Right lobe of liver (tissue), 6 donors: ENCODE measurements at places on chromosomes 1 and 21.

GRCh38 chr1:93362237-93362636, 16.5 kb downstream of the DR1 start:
- H3K27me3 ChIP-seq: no peaks in the 10 kb centered on the region
- H3K4me1 ChIP-seq: no peaks in the 10 kb centered on the region
- DNase-seq: no peak
- no peak overlapping the region for H3K27ac ChIP-seq
- no peak overlapping the region for H3K4me3 ChIP-seq
- H3K36me3 ChIP-seq: peaks cover 3% of the 10 kb centered on the region

GRCh38 chr1:161940866-161941591, 82.6 kb downstream of the OLFML2B start:
- no peak overlapping the region for H3K4me3 ChIP-seq
- no peaks in the 10 kb centered on the region for H3K27me3 ChIP-seq
- no peak for DNase-seq
- no peak overlapping the region for H3K27ac ChIP-seq
- no peaks in the 10 kb centered on the region for H3K36me3 ChIP-seq

DNA sequence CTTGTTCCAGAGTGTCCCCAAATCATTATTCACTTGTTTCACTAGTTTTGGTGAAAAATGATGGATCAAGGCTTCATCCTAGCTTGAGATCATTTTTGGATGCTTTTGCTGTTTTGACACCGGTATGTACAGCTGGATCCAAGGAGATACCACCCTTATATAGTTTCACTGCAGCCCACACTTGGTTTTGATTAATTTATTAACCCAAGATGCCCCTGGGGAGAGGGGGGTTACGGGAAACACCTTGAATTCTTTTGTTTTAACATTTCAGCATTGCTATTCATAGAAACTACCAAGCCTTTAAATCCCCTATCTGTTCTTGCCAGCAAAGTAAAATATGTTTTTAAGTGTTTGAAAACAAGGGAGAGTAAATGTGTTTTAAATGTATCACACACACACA, 457.7 kb upstream of the RUNX1 start:
- DNase-seq: no peak
- no peaks in the 10 kb centered on the region for H3K4me1 ChIP-seq
- no peak overlapping the region for H3K27ac ChIP-seq
- no peaks in the 10 kb centered on the region for H3K36me3 ChIP-seq

DNA sequence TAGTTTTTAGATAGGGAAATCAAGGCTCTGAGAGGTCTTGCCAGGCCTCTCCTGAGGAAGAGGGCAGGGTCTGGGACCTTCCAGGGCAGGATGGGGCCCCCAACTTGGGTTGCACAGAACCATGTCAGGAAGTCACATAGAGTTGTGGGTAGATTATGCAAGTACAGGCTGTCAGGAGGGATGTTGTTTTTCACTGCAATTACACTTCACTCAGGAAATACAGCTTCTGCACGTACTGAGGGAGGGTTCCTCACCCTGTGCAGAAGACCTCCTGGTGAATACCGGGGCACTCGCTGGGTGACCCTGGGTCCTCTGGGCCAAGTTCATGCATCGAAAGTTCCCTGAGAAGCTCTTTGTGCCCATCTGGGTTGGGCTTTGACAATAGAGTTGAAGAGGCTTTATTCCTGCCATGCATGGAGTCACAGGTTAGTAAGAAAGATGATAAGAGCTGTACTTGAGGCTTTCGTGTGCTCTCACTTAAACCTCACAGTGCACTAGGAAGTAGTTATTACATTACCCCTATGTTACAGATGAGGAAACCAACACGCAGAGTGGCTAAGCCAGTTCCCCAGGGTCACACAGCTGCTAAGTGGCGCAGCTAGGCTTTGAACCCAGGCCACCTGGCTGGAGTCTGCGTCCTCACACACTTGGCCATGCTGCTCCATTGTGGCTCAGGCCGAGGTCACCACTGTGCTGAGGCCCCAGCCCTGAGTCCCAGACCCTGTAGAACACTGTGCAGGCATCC, 16.2 kb upstream of the TNFRSF1B start:
- DNase-seq: no peak
- H3K36me3 ChIP-seq: no peaks in the 10 kb centered on the region
- no peaks in the 10 kb centered on the region for H3K27me3 ChIP-seq
- no peak overlapping the region for H3K4me3 ChIP-seq
- peak overlapping the region; percentile 24 for H3K27ac ChIP-seq

GRCh38 chr1:40477678-40478053, 576 bp downstream of the ZFP69 start:
- H3K36me3 ChIP-seq: no peaks in the 10 kb centered on the region
- peak overlapping the region; percentile 96 for H3K4me3 ChIP-seq
- no peak overlapping the region for H3K27ac ChIP-seq
- H3K27me3 ChIP-seq: no peaks in the 10 kb centered on the region
- H3K4me1 ChIP-seq: no peaks in the 10 kb centered on the region
